Subcutaneous adipose tissue (tissue), 4 donors: ENCODE measurements at places on chromosomes 5 and 9. TPM values are rescaled to one million over a fixed set of nuclear protein-coding genes. Genes with fewer than 3 reads are reported as not detected.

Gene BTNL3
- total RNA-seq = not detected

Gene ZNF622
- 25.8 TPM for total RNA-seq

Gene SPINK5
- not detected for total RNA-seq

Gene CD274
- 2.4 TPM for total RNA-seq

Gene SLC4A9
- total RNA-seq = 0.22 TPM

Gene CERCAM
- 34.7 TPM for total RNA-seq

Gene ARID3C
- total RNA-seq = not detected

Gene FAXDC2
- 38.8 TPM for total RNA-seq

Gene ANKRD31
- 0.22 TPM for total RNA-seq

Gene ANGPTL2
- total RNA-seq = 78.4 TPM

Gene MELK
- total RNA-seq = 0.57 TPM
